ENCODE measurements at places on chromosomes 7 and 10. TPM values are rescaled to one million over a fixed set of nuclear protein-coding genes. Genes with fewer than 3 reads are reported as not detected.
A peak's percentile ranks its signal among the peaks of the same experiment; 100 is the strongest.

DNA sequence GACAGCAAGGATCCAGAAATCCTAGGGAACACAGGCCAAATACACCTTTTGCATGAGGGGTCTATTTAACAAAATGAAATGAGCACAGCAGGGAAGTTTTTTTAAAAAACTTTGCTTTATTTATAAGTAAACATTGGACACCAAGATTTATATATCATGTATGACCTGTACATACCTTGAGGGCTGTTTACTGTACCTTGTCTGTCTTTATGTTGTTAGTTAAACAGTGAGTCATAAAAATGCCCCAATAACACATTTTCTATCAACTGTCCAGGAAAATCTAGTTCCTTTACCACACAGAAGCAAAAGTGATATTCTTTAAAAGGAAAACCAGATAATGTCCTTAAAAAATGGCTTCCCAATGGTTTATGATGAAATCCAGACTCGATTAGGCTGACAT is 45.1 kb upstream of the AGR3 start:
- DNase-seq: no peak

- no peak for DNase-seq
Observed at GRCh38 chr10:110764378-110764777, 107.3 kb upstream of the PDCD4 start.

DNA sequence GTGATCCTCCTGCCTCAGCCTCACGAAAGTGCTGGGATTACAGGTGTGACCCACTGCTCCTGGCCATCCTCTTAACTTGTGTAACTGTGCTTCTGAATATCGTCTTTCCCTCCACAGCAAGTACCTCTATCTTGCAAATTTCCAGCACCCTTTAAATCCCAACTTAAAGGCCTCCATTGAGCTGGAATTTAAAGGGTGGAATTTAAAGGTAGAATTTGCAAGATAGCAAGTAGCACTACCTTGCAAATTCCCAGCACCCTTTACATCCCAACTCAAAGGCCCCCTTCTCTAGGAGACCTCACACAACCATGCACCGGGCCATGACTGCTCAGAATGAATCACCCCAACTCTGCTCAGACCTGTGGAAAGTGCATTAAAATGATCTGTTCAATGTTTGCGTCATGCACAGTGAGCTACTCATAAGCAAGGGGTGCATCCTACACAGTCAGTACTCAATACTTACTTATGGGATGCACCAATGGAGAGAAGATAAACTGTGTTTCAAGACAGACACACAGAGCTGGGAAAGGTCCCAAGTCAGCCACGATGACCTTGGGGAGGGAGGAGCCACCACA is 17.8 kb upstream of the SDK1 start:
- DNase-seq: no peak

GRCh38 chr10:79347894-79348639 is 798 bp downstream of the PPIF start:
- DNase-seq: peak; percentile 80

The SCD gene
- total RNA-seq: 327 TPM

The SPACDR gene
- total RNA-seq: 2.4 TPM

The EN2 gene
- total RNA-seq: not detected

The VAX1 gene
- total RNA-seq: not detected

The RBP3 gene
- not detected for total RNA-seq

- no peak for DNase-seq
Observed at GRCh38 chr7:95421000-95421846, 13.6 kb downstream of the PON2 start.

The VGF gene
- 1.5 TPM for total RNA-seq

GRCh38 chr10:13938950-13939349 is 352.2 kb downstream of the PRPF18 start:
- no peak for DNase-seq

The MET gene
- not detected for total RNA-seq

The ASZ1 gene
- total RNA-seq: not detected

- DNase-seq: no peak
Observed at GRCh38 chr10:1360558-1361164, 304.5 kb downstream of the WDR37 start.

DNA sequence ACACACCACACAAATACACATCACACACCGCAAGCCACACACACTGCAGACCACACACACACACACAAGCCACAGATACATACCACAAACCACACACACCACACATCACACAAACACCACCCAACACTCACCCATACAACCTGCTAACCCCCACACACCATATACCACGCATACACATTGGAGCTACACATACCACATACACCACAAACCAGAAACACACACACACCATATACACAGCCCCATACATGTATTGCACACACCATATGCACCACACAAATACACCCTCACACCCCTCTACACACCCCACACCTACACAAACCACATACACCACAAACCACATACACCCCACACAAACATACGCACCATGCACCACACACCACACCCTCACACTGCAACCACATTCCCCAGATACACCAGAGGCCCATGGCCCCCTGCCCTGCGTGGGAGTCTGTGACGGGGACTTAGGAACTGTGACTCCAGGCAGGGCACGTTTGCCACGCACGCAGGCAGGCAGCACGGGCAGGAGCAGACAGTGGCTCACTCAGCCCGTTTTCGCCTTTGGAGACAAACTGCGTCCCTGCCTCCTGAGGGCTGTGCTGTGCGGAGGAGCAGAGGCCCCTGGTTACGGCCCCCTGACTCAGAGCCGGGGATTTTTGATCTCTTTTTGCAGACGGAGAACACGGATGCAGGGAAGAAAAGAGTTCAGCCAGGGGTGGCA is 52.6 kb downstream of the TMEM209 start:
- no peak for DNase-seq

GRCh38 chr7:155289949-155290501 is 7.7 kb upstream of the INSIG1 start:
- no peak for DNase-seq

- DNase-seq: no peak
Observed at GRCh38 chr10:132687893-132688579, 97.9 kb downstream of the NKX6-2 start.

The MMRN2 gene
- total RNA-seq: not detected

The CBX3 gene
- 350 TPM for total RNA-seq

DNA sequence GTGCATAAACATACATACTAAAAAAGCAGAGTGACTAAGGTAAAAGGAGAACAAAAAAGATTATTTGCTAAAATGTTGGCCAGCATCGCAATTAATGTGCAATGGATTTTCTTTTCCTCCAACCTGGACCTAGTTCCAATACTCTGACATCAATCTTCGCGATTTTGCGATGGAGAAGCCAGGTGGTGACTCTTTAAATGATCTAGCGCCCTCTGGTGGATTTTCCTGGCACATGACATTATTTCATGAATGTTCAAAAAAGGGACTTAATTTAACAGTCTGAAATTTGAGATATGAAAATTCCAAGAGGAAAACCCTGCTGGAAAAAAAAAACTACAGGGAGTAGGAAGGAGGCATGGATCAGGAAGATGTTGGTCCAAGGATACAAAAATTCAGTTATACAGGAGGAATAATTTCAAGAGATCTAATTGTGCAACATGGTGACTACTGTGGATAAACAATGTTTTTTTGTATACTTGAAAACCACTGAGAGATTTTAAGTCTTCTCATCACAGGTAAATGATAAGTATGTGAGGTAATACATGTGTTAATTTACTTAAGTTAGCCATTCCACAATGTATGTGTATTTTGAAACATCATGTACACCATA is 4.3 kb upstream of the KCNMA1 start:
- peak; percentile 70 for DNase-seq

DNA sequence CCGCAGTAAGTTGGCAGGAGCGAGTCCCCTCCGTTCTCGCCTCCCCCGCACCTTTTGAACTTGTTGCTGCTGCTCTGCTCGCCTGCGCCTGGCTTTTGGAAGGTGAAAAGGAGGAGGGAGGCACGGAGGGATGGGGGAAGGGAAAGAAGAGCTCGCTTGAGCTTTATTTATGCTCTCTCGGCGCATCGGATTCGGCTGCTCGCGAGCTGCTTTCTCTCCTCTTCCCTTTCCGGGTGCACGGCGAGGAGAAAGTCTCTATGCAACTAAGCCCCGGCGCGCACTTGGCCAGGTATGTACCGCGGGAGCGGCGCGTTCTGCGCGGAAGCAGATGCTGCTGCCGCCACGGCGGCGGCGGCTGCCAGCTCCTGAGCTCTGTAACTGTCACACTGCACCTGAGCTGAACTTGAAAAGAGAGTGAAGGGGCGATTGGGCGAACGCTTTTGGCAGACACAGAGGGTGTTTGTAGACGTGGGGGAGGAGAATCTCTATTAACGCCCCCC is 551 bp downstream of the KCND2 start:
- DNase-seq: no peak

- DNase-seq: no peak
Observed at GRCh38 chr7:2222516-2222915, 10.2 kb downstream of the MAD1L1 start.

The ATP6V0A4 gene
- total RNA-seq: not detected

DNA sequence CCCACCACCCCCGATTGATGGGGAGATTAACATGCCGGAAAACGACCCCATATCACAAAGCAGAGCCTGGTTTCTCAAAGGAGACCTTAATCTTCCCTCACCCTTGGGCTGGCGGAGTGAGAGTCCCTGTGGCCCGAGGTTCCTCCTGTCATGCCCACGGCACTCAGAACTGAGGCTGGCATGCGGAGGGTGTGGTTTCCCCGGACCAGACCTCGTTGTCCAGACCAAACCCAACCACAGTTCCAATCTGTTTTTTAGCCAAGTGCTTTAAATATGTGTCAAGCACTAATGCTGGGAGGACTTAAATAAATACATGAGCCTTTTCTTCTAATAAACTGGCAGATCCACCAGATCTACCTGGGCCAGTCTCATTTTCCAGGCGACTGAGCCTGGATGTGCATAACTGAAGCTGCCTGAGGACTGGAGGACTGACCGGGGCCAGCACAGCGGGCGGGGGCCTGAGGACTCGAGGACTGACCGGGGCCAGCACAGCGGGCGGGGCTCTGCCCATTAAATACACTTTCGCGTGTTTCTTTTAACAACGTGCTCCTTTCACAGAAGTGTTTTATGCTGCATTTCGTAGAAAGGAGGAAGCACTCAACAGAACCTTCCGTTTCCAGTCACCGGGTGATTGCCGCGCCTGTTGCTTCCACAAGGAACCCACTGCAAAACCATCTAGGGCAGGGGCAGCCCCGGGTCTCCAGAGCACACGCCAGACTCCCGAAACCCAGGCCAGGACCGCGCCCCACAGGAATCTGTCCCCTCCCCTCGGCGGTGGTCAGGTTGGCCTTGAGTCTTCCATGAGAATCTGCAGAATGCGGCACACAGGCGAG is 334.6 kb downstream of the PTPRN2 start:
- DNase-seq: no peak

DNA sequence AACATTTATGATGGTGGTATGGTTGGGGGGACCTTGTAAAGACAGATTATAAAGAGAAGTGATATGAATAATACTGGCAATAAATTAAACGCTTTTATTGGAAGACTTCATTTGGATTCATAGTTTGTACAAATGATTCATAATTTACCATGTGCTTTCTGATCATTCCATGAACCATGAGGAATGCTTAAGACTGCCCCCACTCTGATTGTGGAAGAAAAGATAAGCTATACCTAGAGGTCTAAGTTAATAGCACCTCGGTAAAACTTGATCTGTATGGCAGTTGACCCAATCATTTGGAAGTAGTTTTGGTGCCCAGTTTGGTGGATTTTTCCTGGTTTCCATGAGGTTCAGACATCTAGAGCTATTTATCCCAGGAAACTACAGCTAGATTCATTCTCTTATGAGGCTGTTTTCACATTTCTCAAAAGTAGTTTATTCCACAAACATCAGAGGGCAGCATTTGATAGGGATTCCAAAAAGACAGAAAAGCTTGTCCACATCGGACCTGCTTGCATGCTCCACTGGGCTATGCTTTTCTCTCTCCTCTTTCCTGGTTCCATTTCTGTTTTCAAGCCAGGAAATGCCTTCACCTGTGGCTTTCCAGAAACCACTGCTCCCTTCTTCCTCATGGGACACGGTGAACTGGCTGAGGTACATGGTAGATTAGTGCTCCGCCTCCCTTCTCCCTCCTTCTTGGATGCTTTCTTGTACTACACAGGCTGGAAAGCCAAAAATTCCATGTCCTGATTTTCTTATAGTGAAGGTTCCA is 29.2 kb downstream of the TFAM start:
- no peak for DNase-seq

- DNase-seq: no peak
Observed at GRCh38 chr10:94710578-94710977, 27.0 kb downstream of the CYP2C18 start.

DNA sequence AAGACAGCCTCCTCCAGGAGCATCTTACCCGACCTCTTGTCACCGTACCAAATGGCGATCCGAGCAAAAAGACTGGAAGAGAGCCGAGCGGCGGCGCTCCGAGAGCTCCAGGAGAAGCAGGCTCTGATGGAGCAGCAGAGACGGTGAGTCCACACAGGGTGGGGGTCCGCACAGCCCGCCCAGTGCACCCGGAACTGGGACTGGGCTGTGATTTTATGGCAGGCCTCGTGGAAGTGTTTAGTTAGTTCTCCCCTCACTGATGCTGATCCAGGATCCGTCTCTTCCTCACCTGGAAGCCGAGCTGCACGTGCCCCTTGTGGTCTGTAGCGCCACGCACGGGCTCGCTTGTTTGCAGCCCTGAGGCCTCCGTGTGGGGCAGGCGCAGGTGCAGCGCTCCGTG is 19.6 kb downstream of the LRRC27 start:
- peak; percentile 25 for DNase-seq

DNA sequence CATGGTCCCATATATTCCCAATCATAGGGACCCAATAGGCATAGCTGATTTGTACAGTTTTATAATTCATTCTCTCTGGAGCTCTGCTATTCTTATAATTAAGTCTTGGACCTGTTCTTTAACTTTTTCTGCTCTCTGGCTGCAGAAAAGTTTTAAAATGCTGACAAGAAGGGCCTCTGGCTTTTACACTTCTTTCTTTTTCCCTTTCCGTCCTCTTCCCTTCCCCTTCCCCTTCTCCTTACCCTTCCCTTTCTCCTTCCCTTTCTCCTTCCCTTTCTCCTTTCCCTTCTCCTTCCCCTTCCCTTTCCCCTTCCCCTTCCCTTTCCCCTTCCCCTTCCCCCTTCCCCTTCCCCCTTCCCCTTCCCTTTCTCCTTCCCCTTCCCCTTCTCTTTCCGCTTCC is 101.3 kb upstream of the TPK1 start:
- no peak for DNase-seq

DNA sequence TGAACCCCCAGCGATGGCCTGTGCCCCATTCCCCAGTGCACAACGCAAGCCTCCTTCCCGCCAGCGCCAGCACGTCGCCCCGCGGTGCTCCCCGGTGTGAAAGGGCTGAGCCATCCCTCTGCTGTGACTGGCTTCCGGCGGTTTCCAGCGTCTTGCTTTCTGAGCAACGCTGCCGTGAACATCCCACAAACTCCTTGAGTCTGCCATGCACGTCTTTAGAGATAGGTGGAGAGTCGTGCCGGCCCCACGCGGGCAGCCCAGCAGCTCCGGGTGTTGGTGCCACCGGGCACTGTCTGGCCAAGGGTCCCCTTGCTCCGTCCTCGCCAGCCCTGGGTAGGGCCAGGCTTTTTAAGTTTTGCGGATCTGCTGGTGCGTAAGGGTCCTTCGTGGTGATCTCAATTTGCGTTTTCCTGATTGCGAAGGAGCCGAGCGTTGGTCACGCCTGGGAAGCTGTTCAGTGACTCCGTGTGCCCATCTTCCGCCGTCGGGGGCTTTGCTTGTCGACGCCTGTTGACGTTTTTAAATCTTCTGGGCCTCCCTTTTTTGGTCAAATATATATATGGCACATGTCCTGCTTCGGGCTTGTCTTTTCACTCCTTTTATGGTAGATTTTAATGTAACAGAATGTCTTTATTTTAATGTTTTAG is 70.6 kb downstream of the FOXL3 start:
- no peak for DNase-seq
